Astrocyte (in vitro differentiated cells and primary cell): ENCODE measurements at places on chromosomes 1 and 21. TPM values are rescaled to one million over a fixed set of nuclear protein-coding genes. Genes with fewer than 3 reads are reported as not detected.

ACOT7 gene
- total RNA-seq: 75.6 and 91.1 TPM in 2 replicates

CASQ2 gene
- total RNA-seq: 0.11 TPM in 1 of 2 replicates, not detected in the other

TCEA3 gene
- 3.3 and 3.4 TPM in 2 replicates for total RNA-seq

ADGRL2 gene
- total RNA-seq: 103 and 126 TPM in 2 replicates

SYNJ1 gene
- 11.9 and 12.9 TPM in 2 replicates for total RNA-seq

MPZ gene
- 2.3 TPM in 2 replicates for total RNA-seq

MATN1 gene
- total RNA-seq: 0.32 and 0.34 TPM in 2 replicates

PLPPR5 gene
- total RNA-seq: 0.09 and 0.12 TPM in 2 replicates

FHAD1 gene
- total RNA-seq: 0.25 TPM in 1 of 2 replicates, not detected in the other

SAMSN1 gene
- 0.09 TPM in 1 of 2 replicates, not detected in the other for total RNA-seq

ATF6 gene
- 25.4 and 26.4 TPM in 2 replicates for total RNA-seq

JAM2 gene
- 3.7 and 7.2 TPM in 2 replicates for total RNA-seq

CGN gene
- 8.8 and 8.9 TPM in 2 replicates for total RNA-seq

GJA9 gene
- not detected in 2 replicates for total RNA-seq

QSOX1 gene
- total RNA-seq: 156 and 184 TPM in 2 replicates

TNFRSF14 gene
- total RNA-seq: 0.36 TPM in 1 of 2 replicates, not detected in the other

CREG1 gene
- total RNA-seq: 34.6 and 36.0 TPM in 2 replicates

DNA sequence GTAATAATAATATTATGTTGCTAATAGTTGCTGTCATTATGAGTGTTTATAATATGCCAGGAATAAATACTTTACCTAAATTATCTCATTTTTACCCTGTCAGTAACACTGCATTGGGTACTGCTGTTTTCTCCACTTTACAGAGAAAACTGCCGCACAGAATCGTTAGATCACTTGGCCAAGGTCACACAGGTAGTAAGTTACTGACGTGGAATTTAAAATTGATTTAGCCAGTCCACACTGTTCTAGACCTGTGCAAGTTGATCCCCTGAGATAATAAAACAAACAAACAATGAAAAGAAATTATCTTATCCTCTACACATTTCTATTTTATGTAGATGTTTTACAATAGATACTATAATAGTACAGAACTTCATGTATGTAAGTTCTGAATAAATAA lies 174.1 kb downstream of the ROR1 start:
- no peaks in the 10 kb centered on the region for H3K36me3 ChIP-seq
- H3K27me3 ChIP-seq: no peaks in the 10 kb centered on the region
- H3K4me3 ChIP-seq: no peak overlapping the region
- H3K27ac ChIP-seq: no peak overlapping the region
- DNase-seq: no peak

GRCh38 chr1:41728403-41729202 lies 190.1 kb downstream of the HIVEP3 start:
- H3K4me1 ChIP-seq: peaks cover 2% of the 10 kb centered on the region
- H3K4me3 ChIP-seq: no peak overlapping the region
- H3K36me3 ChIP-seq: no peaks in the 10 kb centered on the region
- H3K27me3 ChIP-seq: no peaks in the 10 kb centered on the region

- no peaks in the 10 kb centered on the region for H3K4me1 ChIP-seq
- peaks cover 79% of the 10 kb centered on the region for H3K27me3 ChIP-seq
- no peak overlapping the region for H3K27ac ChIP-seq
- DNase-seq: peak; percentile 26
Observed at GRCh38 chr1:39729030-39729429, 9.7 kb upstream of the PPIE start.

GRCh38 chr1:161037661-161038522 lies 872 bp downstream of the TSTD1 start:
- H3K36me3 ChIP-seq: peaks cover 19% of the 10 kb centered on the region
- no peaks in the 10 kb centered on the region for H3K27me3 ChIP-seq
- DNase-seq: no peak
- no peak overlapping the region for H3K27ac ChIP-seq
- H3K4me1 ChIP-seq: no peaks in the 10 kb centered on the region

DNA sequence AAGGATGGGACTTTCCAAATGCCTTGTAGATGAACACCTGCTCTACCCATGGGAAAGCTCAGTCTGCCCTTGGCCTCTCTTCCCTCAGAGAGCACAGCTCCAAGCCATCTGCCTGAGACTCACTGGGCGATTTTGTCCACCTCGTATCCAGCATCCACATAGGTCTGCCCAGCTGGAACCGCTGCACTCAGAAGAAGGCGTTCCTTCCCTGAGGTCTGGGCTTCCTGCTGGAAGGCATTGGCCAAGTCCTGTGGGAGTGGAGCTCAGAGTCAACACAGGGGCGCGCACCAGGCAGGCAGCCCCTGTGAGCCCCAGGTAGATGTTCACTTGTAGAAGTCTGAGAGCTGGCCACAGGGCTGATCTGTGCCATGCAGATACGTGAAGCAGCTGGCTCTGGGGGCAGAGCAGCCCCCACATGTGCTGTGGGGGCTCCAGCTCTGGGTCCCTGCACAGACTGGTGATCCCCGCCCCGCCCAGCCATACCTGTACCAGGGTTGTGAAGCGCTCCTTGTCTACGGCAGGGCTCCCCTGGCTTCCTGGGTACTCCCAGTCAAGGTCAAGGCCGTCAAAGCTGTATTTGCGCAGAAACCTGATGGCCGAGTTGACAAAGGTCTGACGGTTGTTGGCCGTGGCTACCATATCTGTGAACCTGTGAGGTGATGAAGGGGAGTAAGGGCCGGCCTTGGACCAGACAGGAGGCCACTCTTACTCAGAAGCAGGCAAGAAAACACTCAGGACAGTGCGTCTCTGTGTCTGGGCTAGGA lies 6.3 kb downstream of the CHIT1 start:
- H3K4me1 ChIP-seq: no peaks in the 10 kb centered on the region
- DNase-seq: no peak
- no peaks in the 10 kb centered on the region for H3K36me3 ChIP-seq
- no peak overlapping the region for H3K4me3 ChIP-seq
- no peak overlapping the region for H3K27ac ChIP-seq

- H3K36me3 ChIP-seq: no peaks in the 10 kb centered on the region
- no peak for DNase-seq
- H3K27ac ChIP-seq: no peak overlapping the region
- H3K27me3 ChIP-seq: no peaks in the 10 kb centered on the region
- peaks cover 42% of the 10 kb centered on the region for H3K4me1 ChIP-seq
- H3K4me3 ChIP-seq: peak overlapping the region; percentile 76
Observed at GRCh38 chr1:17011092-17011438, 663 bp downstream of the ATP13A2 start.

DNA sequence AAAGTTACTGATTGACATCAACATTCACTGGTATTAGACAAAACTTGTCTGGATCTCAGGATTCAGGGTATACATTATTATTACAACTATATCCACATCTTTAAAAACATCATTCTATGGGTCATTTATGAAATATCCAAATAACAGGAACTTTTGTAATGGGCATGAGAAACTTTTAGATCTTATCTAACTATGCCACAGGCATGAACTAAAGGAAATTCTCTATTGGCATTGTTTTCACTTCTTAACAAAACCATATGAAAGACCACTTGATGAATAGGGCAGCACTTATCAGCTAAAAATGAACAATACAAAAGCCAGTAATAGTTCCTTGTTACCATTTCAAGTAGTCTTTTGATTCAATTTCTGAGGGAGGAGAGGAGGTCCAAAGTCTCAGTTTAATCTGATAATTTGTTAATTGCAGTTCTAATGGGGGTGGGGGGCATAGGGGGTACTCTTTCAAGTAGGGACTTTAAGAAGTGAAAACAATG lies 30.8 kb upstream of the CPLANE2 start:
- H3K4me3 ChIP-seq: no peak overlapping the region
- DNase-seq: no peak
- peaks cover 13% of the 10 kb centered on the region for H3K4me1 ChIP-seq
- H3K27ac ChIP-seq: no peak overlapping the region
- H3K27me3 ChIP-seq: no peaks in the 10 kb centered on the region

- no peak overlapping the region for H3K4me3 ChIP-seq
- no peaks in the 10 kb centered on the region for H3K4me1 ChIP-seq
- no peaks in the 10 kb centered on the region for H3K27me3 ChIP-seq
- no peak overlapping the region for H3K27ac ChIP-seq
- no peak for DNase-seq
Observed at GRCh38 chr1:217343907-217344306, 287.0 kb downstream of the GPATCH2 start.

DNA sequence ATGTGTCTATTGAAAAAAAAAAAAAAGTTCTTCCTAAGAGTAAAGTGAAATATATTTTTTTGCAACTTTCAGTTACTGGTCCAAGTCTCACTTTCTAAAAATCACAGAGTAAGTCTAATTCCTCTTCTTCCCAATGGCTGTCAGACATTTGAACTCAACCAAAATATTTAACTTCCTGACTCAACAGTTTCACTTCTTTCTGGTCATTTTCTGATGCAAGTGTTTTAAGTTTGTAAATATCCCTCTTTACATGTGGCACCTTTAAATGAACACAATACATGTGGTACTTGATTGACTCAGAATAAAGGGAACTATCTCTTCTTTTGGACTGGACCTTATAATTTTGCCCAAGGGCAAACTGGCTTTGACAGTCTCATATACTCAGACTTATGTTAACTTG lies 76.7 kb downstream of the ASH1L start:
- H3K4me1 ChIP-seq: no peaks in the 10 kb centered on the region
- H3K4me3 ChIP-seq: no peak overlapping the region
- H3K36me3 ChIP-seq: peaks cover 7% of the 10 kb centered on the region
- DNase-seq: no peak

- no peak overlapping the region for H3K27ac ChIP-seq
- H3K27me3 ChIP-seq: peaks cover 2% of the 10 kb centered on the region
- DNase-seq: no peak
- no peaks in the 10 kb centered on the region for H3K36me3 ChIP-seq
- H3K4me1 ChIP-seq: no peaks in the 10 kb centered on the region
Observed at GRCh38 chr21:34228792-34229191, 135.0 kb upstream of the KCNE2 start.

- DNase-seq: peak; percentile 53
- no peaks in the 10 kb centered on the region for H3K27me3 ChIP-seq
- H3K27ac ChIP-seq: peak within 1 kb of the TSS; percentile 77
- peak within 1 kb of the TSS; percentile 80 for H3K4me3 ChIP-seq
Observed at GRCh38 chr1:55215194-55216021, at the start of gene USP24. TSS of gene USP24 (minus strand) at chr1:55215364. CDS start at chr1:55215113, 251 bp downstream.

GRCh38 chr1:98749152-98749756 lies 87.7 kb downstream of the SNX7 start:
- DNase-seq: peak; percentile 6
- no peak overlapping the region for H3K4me3 ChIP-seq
- H3K36me3 ChIP-seq: no peaks in the 10 kb centered on the region
- H3K4me1 ChIP-seq: no peaks in the 10 kb centered on the region
- H3K27me3 ChIP-seq: no peaks in the 10 kb centered on the region
- no peak overlapping the region for H3K27ac ChIP-seq

- no peaks in the 10 kb centered on the region for H3K4me1 ChIP-seq
- no peak overlapping the region for H3K4me3 ChIP-seq
- peaks cover 5% of the 10 kb centered on the region for H3K36me3 ChIP-seq
- H3K27ac ChIP-seq: no peak overlapping the region
- DNase-seq: peak; percentile 20
Observed at GRCh38 chr1:180482425-180483275, 19.7 kb downstream of the ACBD6 start.

GRCh38 chr1:234310460-234310817 lies 62.8 kb upstream of the COA6 start:
- H3K27ac ChIP-seq: peak overlapping the region; percentile 16
- H3K36me3 ChIP-seq: no peaks in the 10 kb centered on the region
- peak overlapping the region; percentile 43 for H3K4me3 ChIP-seq
- peaks cover 19% of the 10 kb centered on the region for H3K4me1 ChIP-seq
- no peaks in the 10 kb centered on the region for H3K27me3 ChIP-seq

DNA sequence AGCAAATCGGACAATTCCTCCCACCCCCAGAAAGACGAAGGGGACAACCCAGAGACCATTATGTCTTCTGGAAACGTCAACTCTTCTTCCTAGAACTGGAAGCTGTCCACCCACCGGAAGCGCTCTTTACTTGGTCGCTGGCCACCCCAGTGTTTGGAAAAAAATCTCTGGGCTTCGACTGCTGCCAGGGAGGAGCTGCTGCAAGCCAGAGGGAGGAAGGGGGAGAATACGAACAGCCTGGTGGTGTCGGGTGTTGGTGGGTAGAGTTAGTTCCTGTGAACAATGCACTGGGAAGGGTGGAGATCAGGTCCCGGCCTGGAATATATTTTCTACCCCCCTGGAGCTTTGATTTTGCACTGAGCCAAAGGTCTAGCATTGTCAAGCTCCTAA lies 3.2 kb downstream of the S1PR1 start:
- DNase-seq: no peak
- H3K4me1 ChIP-seq: peaks cover 18% of the 10 kb centered on the region
- H3K27ac ChIP-seq: no peak overlapping the region
- H3K4me3 ChIP-seq: no peak overlapping the region

GRCh38 chr1:172442843-172443565 lies 865 bp downstream of the PIGC start:
- H3K27ac ChIP-seq: peak overlapping the region; percentile 74
- no peak for DNase-seq
- peak overlapping the region; percentile 73 for H3K4me3 ChIP-seq
